ENCODE measurements at places on chromosomes 11 and 22. TPM values are rescaled to one million over a fixed set of nuclear protein-coding genes. Genes with fewer than 3 reads are reported as not detected.

The P4HA3 gene
- total RNA-seq: 0.82 TPM

The MS4A6E gene
- not detected for total RNA-seq

The ADSL gene
- total RNA-seq: 469 TPM

The SYT7 gene
- 3.6 TPM for total RNA-seq

The PGA5 gene
- not detected for total RNA-seq

The YAP1 gene
- 204 TPM for total RNA-seq

The TMEM86A gene
- total RNA-seq: 5.3 TPM

The RAB3IL1 gene
- total RNA-seq: 12.1 TPM

The CYP2D6 gene
- not detected for total RNA-seq

The TCN1 gene
- not detected for total RNA-seq

The OR52A5 gene
- total RNA-seq: not detected

The OTOG gene
- not detected for total RNA-seq

The PTPN5 gene
- total RNA-seq: 0.83 TPM

The SYNGR1 gene
- 14.5 TPM for total RNA-seq

The CHRM4 gene
- 0.99 TPM for total RNA-seq

The TNNT3 gene
- 4.4 TPM for total RNA-seq

The OR2AG2 gene
- 0.28 TPM for total RNA-seq

The CD248 gene
- total RNA-seq: 5.8 TPM

The NRGN gene
- total RNA-seq: not detected

The LRRN4CL gene
- total RNA-seq: 30.5 TPM

The GSTT2 gene
- total RNA-seq: not detected

The MS4A12 gene
- total RNA-seq: not detected

The VSIG2 gene
- not detected for total RNA-seq

The KRTAP5-8 gene
- total RNA-seq: not detected

The MYO18B gene
- total RNA-seq: not detected

The UBQLNL gene
- total RNA-seq: 0.54 TPM

The POTEH gene
- 0.33 TPM for total RNA-seq

The GLB1L3 gene
- 0.82 TPM for total RNA-seq

The GDPD4 gene
- not detected for total RNA-seq

The MMP11 gene
- 9.7 TPM for total RNA-seq

Data from sigmoid colon (tissue), 7 donors.